Activated T-helper 1 cell treated with anti-CD3 and anti-CD28 coated beads, Interleukin-2, amount 50 U/mL, for 16 hours (primary cell): ENCODE measurements at places on chromosomes 4 and X.

DNA sequence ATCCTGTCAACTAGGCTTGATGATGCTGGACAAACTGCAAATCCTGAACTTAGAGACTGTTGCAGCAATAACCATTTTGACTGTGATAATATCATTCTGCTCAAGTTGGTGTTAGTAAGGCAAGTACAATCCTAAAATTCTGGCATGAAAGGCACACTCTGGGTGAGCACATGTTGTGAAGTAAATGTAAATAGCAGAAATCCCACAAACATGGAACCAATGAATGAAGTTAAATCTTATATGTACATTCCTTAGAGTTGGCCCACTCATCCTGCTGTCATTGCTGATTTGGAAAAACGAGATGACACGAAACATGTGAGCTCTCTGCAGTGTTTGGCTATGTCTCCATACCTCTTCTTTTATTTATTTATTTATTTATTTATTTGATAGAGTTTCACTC is 21.0 kb downstream of the RBM47 start:
- DNase-seq, result no peak

GRCh38 chr4:1752284-1753041 is 31.1 kb downstream of the TACC3 start:
- DNase-seq, result no peak

- DNase-seq, result no peak
Observed at GRCh38 chr4:153110739-153111138, 93.5 kb upstream of the TRIM2 start.

DNA sequence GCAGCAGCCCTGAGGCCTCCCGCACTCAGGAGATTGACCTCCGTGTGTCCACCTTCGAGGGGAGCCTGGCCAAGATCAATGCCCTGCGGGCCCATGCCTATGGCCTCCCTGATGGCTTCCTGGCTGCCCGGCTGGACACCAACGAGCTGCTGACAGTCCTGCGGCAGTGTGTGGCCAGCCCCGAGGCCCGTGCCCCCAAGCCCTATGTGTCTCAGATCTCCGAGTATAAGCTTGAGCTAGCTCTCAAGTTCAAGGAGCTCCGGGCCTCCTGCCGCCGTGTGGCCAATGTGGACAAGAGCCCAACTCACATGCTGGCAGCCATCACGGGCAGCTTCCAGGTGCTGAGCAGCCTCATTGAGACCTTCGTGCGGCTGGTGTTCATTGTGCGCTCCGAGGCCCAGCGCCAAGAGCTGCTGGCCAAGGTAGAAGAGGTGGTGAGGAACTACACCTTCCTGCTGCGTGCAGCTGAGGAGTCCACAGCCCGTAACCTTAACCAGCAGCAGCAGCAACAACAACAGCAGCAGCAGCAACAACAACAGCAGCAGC is 25.5 kb upstream of the PRPS1 start:
- no peak for DNase-seq

- DNase-seq, result no peak
Observed at GRCh38 chr4:147772459-147772969, 40.6 kb downstream of the ARHGAP10 start.

GRCh38 chr4:119510395-119511149 is 118.0 kb downstream of the PDE5A start:
- no peak for DNase-seq

GRCh38 chr4:74217365-74217764 is 59.4 kb downstream of the MTHFD2L start:
- DNase-seq, result no peak

- no peak for DNase-seq
Observed at GRCh38 chrX:154511761-154512160, 4.3 kb downstream of the FAM3A start.

GRCh38 chr4:124737619-124738018 is 25.1 kb upstream of the ANKRD50 start:
- no peak for DNase-seq

- DNase-seq, result no peak
Observed at GRCh38 chr4:85491527-85491926, 16.6 kb downstream of the ARHGAP24 start.

DNA sequence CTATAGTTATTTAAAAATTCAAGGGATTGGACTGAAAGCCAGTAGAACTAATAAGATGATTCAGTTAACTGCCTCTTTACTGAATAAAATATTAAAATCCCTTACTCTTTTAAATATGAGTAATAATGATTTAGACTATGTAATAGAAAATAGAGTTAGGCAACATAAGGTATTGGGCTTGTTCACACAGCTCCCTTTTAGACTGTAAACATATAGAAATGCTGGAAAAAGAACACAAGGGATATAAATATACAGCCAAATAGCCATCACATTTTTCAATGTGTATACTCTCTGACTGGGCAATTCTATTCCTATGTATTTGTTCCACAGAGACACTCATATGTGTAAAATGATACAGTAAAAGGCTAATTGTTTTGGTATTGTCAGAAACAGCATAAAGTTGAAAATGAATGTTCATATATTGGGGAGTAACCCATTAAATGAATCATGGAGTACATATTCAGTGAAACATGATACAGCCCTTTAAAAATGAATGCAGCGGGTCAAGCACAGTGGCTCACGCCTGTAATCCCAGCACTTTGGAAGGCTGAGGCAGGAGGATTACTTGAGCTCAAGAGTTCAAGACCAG is 129.8 kb downstream of the TBC1D19 start:
- no peak for DNase-seq

DNA sequence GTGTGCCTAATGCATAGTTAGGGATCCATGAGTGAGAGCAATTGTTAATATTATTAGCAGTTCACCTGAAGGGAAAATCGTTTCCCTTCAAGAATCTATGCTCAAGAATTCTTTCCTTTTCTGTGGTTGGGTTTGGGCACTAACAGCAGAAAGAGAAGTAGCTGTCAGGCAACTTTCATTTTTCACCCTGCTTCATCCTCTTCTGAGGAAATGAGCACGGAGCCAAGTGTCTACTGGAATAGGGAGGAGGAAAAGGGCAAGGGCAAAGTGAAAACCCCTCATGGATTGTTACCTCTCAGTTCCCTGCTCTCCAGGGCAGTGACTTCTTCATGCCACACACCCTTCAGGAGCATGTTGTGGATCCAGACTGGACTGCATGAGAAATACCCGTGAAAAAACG is 2.6 kb upstream of the HPGDS start:
- no peak for DNase-seq

GRCh38 chrX:16573781-16574180 is 76.2 kb upstream of the S100G start:
- DNase-seq, result no peak

DNA sequence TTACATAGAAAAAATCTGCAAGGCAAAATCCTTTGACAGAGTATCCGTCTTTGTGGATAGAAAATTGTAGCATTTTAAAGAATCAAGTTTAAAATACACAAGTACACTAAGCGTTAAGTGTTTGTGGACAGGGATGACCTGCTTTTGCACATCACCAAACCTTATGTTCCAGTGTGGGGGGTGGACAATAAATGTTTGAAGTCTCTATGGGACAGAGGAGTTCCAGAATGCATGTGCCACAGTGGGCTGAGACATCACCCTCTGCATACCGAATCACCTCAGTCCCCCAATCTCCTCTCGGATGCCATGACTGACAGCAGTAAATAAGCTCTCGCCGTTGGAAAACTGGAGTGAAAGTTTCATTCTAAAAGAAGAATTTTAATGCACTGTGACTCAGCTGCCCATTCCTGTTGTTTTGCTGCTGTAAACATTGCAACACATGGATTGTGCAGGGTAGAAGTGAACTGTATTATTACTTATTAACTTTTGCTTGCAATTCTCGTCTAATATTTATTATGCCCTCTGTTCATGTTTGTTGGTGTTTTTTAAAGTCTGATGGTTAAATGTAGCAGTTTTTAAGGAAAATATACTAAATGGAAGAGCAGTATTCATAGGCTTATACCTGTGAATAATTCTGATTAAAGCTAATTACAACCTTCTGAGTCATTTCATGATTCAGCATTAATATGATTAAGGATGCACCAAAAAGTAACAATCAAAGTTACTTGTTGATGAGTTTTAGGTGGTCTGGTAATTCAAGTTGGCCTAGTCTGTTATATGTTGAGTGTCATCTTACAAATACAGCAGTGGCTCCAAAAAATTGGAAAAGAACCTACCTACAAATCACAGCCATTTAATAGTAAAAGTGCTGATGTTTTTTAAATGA is 24.0 kb downstream of the CDKN2AIP start:
- DNase-seq, result no peak

DNA sequence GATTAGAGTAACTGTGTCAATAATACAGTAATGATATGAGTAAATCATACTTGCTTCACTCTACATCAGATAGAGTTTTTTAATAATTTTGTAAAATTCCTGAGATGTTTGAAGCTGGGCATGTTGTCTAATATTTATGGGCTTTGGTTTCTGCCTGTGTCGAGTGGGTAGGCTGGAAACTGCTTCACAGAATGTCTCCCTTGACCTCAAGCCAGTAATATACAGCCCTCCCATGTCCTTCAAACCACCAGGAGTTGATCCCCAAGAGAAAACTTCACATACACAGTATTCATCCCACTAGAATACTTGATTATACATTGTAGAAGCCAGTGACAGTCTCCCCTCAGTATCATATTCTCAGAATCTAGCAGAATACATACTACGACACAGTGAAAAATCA is 284.8 kb upstream of the TENM3 start:
- DNase-seq, result no peak

DNA sequence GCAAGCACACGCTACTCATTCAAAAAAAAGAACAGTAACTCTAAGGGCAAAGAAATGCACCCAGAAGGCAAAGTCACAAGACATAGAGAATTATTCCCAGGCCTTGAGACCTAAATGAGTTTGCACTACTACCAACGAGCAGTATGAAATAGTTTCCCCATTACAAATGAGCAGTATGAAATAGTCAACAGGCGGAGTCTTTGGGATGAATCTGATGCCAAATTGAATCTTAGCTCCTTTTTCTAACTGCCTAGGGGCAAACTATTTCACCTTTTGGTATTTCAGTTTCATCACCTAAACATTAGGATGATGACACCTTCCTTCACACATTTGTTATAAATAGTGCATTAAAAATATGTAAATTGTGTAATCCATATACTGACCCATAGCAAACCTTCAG is 213.0 kb upstream of the FAT4 start:
- no peak for DNase-seq

GRCh38 chr4:123233136-123233768 is 163.3 kb upstream of the SPRY1 start:
- no peak for DNase-seq

DNA sequence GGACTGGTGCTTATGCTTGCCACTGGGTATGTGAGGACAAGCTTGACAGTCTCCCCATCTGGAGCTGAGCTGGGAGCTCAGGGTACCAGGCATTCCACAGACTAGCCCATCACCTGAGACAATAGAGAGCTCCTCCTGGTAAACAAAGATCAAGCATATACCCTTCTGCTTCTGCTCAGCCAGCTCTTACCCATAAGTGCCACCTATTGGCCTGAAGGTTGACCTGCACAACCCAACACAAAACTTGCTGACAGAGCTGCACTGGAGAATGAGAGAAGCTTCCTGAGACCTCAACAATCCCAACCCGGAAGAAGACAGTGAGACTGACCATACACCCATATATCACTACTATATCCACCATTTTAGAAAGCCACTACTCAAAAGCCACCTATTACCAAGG is 1049.2 kb upstream of the INTU start:
- no peak for DNase-seq

- no peak for DNase-seq
Observed at GRCh38 chrX:7582191-7582590, 260.8 kb upstream of the VCX start.

GRCh38 chr4:81816031-81816761 is 344.5 kb upstream of the RASGEF1B start:
- DNase-seq, result no peak

DNA sequence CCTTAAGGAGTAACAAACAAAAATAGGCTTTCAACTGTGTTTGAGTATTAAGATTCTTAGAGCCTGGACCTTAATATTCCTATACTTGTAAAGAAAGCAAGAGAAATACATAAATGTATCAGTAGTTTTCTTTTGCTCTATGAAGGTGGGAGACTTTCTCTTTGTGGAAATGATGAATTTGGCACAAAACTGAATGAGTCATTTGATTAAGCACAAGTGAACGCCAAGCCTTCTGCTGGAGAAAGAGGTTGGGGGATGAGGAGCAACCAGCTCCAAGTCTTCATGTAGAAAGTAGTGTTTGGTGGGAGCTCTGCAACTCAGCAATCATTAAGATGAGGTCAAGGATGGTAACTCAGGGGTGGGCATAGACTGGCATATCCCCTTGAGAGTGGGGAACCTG is 49.6 kb downstream of the MEPE start:
- DNase-seq, result no peak
